RPMI7951 (cell line): ENCODE measurements at places on chromosomes 4 and X.
A peak's percentile ranks its signal among the peaks of the same experiment; 100 is the strongest.

GRCh38 chr4:42489095-42489494 lies 91.8 kb downstream of the SHISA3 start:
- DNase-seq = no peak

- no peak for DNase-seq
Observed at GRCh38 chr4:61517144-61517543, 317.0 kb downstream of the ADGRL3 start.

- peak; percentile 80 for DNase-seq
Observed at GRCh38 chr4:109560687-109561461, 828 bp downstream of the MCUB start.

GRCh38 chr4:102696758-102697157 lies 64.0 kb downstream of the MANBA start:
- no peak for DNase-seq
